Hematopoietic multipotent progenitor cell treated with erythropoietin and hydrocortisone succinate and interleukin-3 and kit ligand, for 15 days (in vitro differentiated cells): ENCODE measurements at places on chromosomes 1 and 21.

GRCh38 chr1:70934194-70934961 is 113.2 kb downstream of the PTGER3 start:
- DNase-seq: no peak

GRCh38 chr1:222706815-222707214 is 5.5 kb downstream of the AIDA start:
- no peak for DNase-seq

GRCh38 chr1:206419783-206420182 is 50.5 kb upstream of the IKBKE start:
- no peak for DNase-seq

- no peak for DNase-seq
Observed at GRCh38 chr1:62712336-62713243, 24.4 kb upstream of the DOCK7 start.
